ENCODE measurements at places on chromosomes 2 and 18. TPM values are rescaled to one million over a fixed set of nuclear protein-coding genes. Genes with fewer than 3 reads are reported as not detected.

FAM117B gene
- total RNA-seq, result 5.6 TPM

RFX8 gene
- 0.45 TPM for total RNA-seq

PLGLB2 gene
- total RNA-seq, result 2.6 TPM

PRSS56 gene
- not detected for total RNA-seq

KIF5C gene
- total RNA-seq, result 43.8 TPM

KCNK3 gene
- total RNA-seq, result not detected

MBP gene
- 66.5 TPM for total RNA-seq

ENOSF1 gene
- 89.8 TPM for total RNA-seq

MBD2 gene
- 190 TPM for total RNA-seq

MYL12B gene
- total RNA-seq, result 271 TPM

LIMS3 gene
- total RNA-seq, result 0.65 TPM

MAPRE2 gene
- total RNA-seq, result 32.5 TPM

CCT4 gene
- total RNA-seq, result 207 TPM

Measured in activated T-helper 17 cell treated with anti-CD3 and anti-CD28 coated beads, Interleukin-2, amount 50 U/mL, for 72 hours (primary cell).